ENCODE measurements at places on chromosomes 4 and X.

DNA sequence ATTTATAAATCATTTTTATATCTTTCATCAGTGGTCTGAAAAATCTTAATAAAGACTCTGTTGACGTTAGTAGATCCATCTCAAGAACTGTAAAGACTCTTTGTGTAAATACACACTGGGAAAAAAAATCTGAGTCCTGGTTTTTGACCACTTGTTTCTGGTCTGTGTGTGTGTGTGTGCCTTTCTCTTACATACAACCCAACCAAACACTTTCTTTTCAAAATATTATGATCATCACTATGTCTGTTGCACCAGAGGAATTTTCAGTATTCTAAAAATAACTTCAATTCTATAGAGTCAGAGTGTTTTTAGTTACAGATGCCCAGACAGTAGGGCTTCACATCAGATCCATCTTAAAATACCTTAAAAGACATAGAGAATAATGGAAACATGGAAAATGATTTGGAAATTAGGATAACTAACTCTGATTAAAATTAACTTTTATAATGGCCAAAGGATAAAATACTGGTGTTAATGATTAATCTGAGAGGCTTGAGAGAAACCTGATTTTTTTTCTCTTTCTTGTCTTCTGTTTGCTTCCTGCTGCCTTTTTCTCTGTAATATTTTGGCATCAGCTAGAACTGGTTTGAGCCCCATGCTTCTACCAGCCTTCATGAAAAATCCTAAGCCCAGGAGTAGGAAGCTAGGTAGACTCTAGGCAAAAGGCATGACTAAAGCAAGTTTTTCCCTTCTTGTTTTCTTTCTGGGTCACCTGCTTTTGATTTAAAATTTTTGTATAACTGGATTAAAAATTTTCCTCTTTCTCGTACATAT lies 99.7 kb downstream of the ATXN3L start:
- DNase-seq, result no peak

DNA sequence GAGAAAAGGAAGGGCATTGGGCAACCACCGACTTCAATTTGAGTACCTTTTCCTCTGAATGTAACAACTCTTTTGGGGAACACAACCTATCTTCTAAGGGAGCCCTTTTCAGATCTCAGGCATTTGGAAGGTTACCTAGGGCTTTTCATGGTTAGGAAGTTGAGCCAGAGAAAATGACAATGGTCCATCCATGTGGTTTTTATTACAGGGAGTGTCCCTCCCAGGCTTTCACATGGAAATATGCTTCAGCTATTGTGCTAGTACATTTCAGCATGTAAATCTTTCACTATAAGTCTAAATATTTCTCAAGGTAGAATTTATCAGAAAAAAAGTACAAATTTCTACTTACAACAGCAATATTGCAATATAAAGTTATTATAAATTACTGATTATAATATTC lies 259.8 kb downstream of the IQCM start:
- no peak for DNase-seq

- no peak for DNase-seq
Measured at GRCh38 chr4:138405466-138405891, 163.3 kb upstream of the SLC7A11 start.

DNA sequence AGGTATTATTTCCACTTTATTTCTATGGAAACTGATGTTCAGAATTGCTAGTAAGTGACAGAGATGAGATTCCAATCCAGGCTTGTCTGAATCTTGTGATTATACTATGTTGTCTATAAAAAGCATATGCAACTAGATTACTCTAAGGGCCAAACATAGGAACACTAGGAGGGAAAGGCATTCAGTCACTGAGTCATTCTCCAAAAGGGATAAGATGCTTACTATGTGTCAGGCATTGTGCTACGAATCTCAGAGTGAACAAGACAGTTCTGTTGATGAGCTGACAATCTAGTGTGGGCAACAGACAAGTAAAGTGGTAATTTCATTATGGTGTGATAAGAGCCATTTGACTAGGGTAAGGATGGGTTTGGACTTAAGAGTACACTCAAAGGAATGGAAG lies 77.2 kb downstream of the RASL11B start:
- no peak for DNase-seq

DNA sequence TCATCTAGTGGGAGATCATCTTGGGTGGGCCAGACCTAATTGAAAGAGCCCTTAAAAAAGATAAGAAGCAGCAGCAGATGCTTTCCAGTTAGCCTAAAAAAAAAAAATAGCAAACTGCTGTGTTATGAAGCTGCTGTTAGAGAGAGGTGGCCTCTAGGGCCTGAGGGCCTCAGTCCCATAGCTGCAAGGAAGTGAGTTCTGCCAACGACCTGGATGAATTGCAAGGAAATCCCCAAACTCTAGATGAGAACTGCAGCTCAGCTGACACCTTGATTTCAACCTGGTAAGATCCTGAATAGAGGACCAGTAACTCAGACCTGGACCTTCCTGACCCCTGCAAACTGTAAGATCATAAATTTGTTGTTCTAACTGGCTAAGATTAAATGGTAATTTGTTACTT lies 275.2 kb downstream of the TENM3 start:
- no peak for DNase-seq

- DNase-seq, result no peak
Measured at GRCh38 chrX:41475191-41475590, 28.0 kb downstream of the NYX start.

GRCh38 chrX:48591255-48591791 lies 6.0 kb upstream of the WDR13 start:
- no peak for DNase-seq

GRCh38 chr4:29151584-29151983 lies 1568.6 kb upstream of the PCDH7 start:
- no peak for DNase-seq

GRCh38 chr4:152634110-152634760 lies 45.6 kb downstream of the TMEM154 start:
- no peak for DNase-seq

- no peak for DNase-seq
Measured at GRCh38 chr4:40170588-40170987, 26.2 kb upstream of the RHOH start.

GRCh38 chr4:120653804-120654573 lies 268.5 kb downstream of the PRDM5 start:
- DNase-seq, result no peak

DNA sequence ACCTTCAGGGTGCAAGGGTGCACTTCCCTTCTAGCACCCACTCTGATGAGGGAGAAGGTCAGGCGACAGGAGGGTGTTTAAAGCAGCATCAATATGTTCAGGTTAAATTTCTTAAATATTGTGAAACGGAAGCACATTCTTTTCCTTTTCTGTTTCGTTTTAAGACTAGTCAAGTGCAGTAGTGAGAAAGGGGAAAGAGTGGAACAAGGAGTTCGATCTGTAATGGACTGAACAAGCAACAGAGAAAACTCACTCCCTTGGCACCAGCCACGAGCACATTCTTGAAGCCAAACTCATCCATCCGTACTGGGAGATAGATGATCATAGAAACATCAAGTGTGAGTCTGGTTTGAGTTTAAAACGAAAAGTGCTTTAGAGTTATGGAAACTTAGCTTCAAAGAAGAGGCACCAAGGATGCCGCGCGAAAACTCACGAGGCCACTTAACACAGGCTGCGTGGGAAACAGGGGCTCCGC lies 815 bp downstream of the FAM53A start:
- no peak for DNase-seq

DNA sequence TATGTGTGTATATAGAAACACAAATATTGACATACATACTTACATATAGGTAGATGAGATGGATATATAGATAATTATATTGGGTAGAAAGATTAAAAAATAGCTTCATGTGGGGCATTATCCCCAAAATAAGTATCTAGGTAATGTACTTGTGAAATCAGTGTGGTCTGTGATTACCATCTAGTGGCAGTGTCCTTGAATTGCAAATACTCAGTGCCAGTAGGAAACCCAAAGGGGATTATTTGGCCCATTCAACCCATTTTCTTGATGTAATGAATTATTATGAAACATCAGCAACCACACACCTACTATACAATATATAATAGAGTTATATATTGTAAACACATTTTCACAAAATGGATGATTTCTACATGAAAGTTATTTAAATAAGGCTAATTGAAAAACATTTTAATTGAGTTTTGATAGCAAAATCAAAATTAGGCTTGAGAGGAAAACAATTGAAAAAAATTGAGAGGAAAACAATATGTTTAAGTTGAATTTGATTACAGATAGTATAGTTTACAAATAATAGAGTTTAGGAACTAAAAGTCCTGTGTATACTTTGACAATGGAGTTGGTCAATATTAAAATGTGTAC lies 389.4 kb downstream of the GALNTL6 start:
- DNase-seq, result no peak

GRCh38 chrX:133655275-133656265 lies 240.3 kb upstream of the GPC4 start:
- DNase-seq, result no peak

DNA sequence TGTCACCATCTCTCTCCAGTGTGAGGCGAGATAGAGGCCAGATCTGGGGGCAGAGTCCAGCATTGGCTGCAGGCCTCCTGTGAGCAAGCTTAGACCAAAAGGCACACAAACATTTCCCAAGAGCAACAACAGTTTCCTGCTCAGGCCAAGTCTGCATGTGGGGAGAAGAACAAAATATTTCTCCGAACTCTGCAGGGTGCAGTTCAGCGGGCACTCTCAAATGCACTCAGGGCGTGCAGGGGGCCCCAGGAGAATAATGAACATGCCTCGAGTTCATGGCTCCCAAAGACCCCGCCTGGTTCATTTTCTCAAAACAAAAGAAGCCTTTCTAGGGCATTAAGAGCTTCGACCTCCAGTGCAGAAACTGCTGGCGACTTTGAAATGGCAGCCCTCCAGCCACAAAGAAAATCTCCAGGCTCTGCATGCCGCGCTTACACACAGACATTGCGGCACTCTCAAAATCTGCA lies 57.8 kb upstream of the HELT start:
- DNase-seq, result no peak

GRCh38 chr4:113476800-113477199 lies 284.7 kb downstream of the CAMK2D start:
- DNase-seq, result peak; percentile 4

GRCh38 chr4:17500574-17500973 lies 11.3 kb downstream of the QDPR start:
- no peak for DNase-seq

DNA sequence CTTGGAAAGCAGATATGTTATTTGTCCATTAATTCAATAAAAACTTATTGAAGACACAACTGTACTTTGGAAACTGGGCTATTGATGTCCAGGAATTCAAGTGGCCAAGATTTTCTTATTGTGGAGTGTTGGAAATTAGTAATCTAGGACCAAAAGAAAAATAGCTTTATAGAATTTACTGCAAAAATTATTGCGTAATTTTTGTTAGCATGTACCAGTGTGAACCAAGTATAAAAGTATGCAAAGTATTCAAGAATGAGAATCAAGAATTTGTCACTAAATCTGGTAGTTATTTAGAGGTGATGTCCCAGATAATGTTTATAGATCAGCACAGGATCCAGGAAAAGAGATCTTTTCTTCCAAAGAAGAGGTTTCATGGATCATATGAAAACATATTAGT lies 468.9 kb upstream of the CTSO start:
- no peak for DNase-seq

DNA sequence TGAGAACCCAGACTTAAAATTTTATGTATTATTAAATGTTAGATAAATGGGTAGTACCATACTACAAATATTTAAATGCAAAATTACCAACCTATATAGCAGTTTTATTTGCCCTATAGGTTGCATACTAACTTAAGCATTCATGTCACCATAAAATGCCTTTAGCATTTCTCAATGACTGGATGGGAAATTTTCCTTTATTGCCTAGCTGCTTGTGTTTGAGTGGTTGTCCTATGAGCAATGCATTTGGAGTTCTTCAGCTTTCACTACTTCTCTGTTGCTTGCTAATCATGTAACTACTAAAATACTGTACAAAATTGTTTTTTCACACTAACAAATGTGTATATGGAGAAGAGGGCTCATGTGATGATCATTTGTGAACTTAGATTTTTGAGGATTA lies 44.2 kb upstream of the CEP135 start:
- no peak for DNase-seq

- no peak for DNase-seq
Measured at GRCh38 chr4:33930497-33930896, 2313.8 kb downstream of the ARAP2 start.

DNA sequence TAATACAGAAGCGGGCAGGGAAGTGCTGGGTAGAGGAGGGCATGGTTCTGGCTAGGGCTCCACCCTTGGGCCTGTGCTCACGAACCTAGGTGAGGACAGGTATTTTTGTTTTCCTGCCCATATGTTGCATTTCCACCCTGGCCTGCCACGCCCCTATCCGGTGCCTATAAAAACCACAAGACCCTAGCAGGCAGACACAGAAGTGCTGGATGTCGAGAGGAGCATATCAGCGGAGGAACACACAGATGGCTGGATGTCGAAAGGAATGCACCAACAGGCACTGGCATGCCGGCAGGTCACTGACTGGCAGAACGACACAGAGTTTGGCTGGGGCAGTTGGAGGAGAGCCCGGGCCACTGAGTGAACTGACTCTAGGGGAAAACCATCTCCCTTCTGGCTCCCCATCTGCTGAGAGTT lies 316.6 kb upstream of the BOD1L1 start:
- no peak for DNase-seq

DNA sequence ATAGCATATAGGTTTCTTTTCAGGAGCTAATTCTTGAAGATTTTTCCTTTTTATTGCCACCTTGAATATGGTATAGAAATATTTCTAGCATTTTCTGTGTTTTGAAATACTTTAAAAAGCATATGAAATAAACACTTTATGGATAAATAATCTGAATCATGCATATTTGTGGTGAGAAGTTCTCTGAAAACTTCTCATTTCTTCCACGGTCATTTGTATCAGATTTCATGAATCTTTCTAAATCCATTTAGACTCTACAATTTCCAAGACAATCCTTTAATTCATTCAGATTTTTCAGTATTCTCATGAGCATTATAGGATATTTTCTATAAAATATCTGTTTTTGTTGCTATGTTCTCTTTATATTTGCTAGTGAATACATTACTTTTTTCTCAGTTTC lies 16.2 kb upstream of the CA5B start:
- DNase-seq, result no peak

GRCh38 chr4:122978109-122978508 lies 55.7 kb upstream of the NUDT6 start:
- DNase-seq, result no peak

- DNase-seq, result peak; percentile 69
Measured at GRCh38 chr4:2462218-2462991, 6.5 kb upstream of the RNF4 start.

DNA sequence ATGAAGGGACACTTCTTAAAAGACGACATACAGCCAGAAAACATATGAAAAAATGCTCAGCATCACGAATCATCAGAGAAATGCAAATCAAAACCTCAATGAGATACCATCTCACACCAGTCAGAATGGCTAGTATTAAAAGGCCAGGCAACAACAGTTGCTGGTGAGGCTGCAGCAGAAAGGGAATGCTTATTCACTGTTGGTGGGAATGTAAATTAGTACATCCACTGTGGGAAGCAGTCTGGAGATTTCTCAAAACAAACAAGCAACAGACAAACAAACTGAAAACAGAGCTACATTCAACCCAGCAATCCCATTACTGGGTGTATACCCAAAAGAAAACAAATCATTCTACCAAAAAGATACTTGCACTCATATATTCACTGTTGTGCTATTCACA lies 197.9 kb downstream of the EVC2 start:
- no peak for DNase-seq

- DNase-seq, result no peak
Measured at GRCh38 chrX:78661836-78662235, 2.7 kb upstream of the RTL3 start.
